ENCODE measurements at places on chromosomes 7 and 10. TPM values are rescaled to one million over a fixed set of nuclear protein-coding genes. Genes with fewer than 3 reads are reported as not detected.

POR gene
- total RNA-seq, result 90.2 TPM

DNAJC2 gene
- 11.9 TPM for total RNA-seq

LAMTOR4 gene
- total RNA-seq, result 108 TPM

IFIT1B gene
- total RNA-seq, result not detected

CRPPA gene
- 1.8 TPM for total RNA-seq

GNGT1 gene
- not detected for total RNA-seq

PIP gene
- total RNA-seq, result not detected

CHAT gene
- not detected for total RNA-seq

SUGCT gene
- 1.5 TPM for total RNA-seq

ACTL6B gene
- not detected for total RNA-seq

MYOF gene
- total RNA-seq, result 99.0 TPM

MUC3A gene
- total RNA-seq, result under 0.01 TPM

FAM25A gene
- not detected for total RNA-seq

GPC2 gene
- total RNA-seq, result 3.5 TPM

PRF1 gene
- not detected for total RNA-seq

OR6V1 gene
- not detected for total RNA-seq

FAM171A1 gene
- total RNA-seq, result 41.9 TPM

ANK3 gene
- 0.11 TPM for total RNA-seq

SHTN1 gene
- total RNA-seq, result 0.65 TPM

Measured in dermis lymphatic vessel endothelial cell (primary cell).